ENCODE measurements at places on chromosomes 1 and 21.

- no peak for DNase-seq
Measured at GRCh38 chr21:17853393-17854275, 34.5 kb upstream of the C21orf91 start.

- no peak for DNase-seq
Measured at GRCh38 chr1:221822591-221822990, 80.7 kb upstream of the DUSP10 start.

DNA sequence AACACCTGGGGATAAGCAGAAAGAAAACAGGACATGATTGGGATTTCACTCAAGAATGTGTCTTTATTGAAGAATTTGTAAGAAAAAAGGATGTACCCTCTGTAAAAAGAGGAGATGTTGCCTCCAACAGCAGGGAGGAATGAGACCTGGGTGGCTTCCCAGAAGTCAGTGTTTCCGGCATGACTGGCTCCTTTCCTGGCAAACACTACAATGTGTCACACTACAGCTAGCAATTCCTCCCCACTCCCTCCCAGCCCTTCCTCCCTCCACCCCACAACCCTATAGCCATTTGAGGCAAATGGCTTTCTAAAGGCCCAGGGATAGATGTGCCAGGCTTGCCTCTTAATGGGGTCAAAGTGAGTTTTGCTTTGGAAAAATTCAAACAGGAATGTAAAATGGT, 11.5 kb upstream of the COL8A2 start:
- no peak for DNase-seq

DNA sequence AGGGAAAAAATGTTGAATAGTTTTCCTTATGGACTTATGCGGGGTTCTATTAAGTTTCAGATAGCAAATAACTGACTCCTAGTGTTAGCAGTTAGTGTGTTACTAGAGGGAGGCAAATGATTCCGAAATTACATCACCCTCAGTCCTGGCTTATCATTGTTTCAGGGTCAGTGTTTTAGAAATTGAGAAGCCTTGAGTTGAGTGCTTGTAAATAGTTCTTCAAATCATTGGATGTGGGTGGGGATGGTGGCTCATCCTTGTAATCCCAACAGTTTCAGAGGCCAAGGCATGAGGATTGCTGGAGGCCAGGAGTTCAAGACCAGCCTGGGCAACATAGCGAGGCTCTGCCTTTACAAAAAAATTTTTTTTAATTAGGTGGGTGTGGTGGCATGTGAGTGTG, 21.3 kb downstream of the SOAT1 start:
- DNase-seq: no peak

GRCh38 chr1:7890853-7891252, 38.0 kb upstream of the UTS2 start:
- no peak for DNase-seq

GRCh38 chr1:21212126-21212525, 35.4 kb upstream of the EIF4G3 start:
- no peak for DNase-seq

DNA sequence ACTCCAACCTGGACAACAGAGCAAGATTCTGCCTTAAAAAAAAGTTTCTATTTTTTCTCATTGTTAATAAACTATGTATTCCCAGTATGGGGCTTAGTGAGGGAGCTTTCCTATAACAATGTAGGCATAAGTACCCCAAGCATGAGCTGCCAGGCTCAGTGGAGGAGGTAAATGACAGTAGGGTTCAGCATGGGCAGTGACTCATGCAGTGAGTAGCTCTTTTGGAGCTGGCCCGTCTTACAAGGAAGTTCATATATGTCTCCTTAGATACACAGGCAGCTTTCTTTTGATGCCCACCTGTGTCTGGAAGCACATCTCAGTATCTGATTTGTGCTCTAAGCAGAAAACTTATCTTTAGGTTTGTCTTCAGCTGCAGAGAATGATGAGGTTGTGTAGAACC, 57.9 kb downstream of the ZNF678 start:
- DNase-seq: no peak

GRCh38 chr1:107480548-107481415, 339.9 kb downstream of the NTNG1 start:
- DNase-seq: no peak

- no peak for DNase-seq
Measured at GRCh38 chr1:113683384-113684152, 75.7 kb downstream of the PHTF1 start.

DNA sequence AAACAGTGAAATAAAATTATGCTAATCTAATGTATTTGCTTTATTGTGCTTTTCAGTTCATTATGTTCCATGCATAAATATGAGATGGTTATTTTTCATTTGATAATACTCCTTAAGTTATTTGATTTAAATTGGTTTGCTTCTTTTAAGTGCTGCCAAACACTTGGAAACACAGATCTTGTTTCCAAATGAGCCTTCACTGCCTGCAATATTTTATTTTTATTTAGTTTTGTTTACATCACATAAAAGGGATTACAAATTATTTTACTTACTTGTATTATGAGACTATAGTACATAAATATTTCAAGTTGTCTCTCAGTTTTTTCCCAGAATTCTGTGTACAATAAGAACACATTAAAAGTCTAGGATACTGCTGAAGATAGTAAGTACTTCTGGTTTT, 1662.4 kb upstream of the B3GALT2 start:
- DNase-seq: no peak

DNA sequence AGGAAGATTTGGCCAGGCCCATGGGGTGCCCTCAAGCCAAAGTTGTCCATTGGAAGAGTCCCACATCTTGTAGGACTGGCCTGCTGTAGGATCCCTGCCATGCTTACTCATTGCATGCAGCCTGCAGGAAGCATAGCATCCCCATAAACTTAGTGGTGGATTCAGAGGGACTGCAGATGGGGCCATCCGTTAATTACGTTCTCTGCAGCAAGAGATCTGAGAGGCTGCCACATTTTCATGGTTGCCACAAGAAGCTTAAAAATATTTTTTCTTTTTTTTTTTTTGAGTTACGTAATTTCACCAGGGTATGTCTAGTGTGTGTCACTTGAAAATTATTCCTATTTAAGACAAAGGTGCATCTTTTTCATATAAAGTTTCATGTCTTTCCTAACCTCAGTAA, 329.7 kb upstream of the USP24 start:
- no peak for DNase-seq

DNA sequence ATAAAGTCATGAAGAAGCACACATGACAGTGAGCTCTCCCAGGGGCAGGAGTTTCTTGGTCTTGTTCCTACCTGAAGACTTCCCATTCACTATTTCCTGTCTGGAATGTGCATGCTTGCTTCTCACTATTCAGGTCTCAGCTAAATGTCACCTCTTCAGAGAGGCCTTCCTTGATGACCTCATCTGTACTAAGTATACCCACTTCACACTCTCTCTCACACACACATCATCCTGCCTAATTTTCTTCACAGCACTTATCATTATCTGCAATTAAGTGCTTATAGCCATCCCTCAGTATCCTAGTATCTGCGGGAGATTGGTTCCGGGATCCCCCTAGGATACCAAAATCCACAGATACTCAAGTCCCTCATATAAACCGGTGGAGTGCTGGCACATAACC, 146.4 kb upstream of the IVNS1ABP start:
- DNase-seq: no peak

GRCh38 chr1:85502625-85503083, 37.7 kb upstream of the DDAH1 start:
- no peak for DNase-seq

- no peak for DNase-seq
Measured at GRCh38 chr1:180505732-180506335, 3.5 kb upstream of the ACBD6 start.

DNA sequence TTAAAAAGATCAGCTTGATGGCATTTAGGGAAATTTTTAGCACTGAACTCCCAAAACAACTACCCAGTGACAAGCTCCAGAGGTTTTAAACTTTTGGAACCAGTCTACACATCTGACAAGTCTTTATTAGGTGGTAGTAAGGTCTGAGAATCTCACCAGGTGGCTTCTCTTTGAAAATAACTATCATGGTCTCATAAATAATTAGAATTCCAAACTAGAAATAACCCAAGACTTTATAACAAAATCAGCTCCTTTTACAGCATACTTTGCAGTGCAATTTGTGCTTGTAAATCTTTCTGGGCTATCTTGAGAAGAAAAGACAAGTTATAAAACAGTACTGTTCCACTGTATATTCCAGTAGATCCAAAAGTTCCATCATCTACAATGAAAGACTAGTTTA, 108.7 kb downstream of the LTN1 start:
- DNase-seq: no peak

DNA sequence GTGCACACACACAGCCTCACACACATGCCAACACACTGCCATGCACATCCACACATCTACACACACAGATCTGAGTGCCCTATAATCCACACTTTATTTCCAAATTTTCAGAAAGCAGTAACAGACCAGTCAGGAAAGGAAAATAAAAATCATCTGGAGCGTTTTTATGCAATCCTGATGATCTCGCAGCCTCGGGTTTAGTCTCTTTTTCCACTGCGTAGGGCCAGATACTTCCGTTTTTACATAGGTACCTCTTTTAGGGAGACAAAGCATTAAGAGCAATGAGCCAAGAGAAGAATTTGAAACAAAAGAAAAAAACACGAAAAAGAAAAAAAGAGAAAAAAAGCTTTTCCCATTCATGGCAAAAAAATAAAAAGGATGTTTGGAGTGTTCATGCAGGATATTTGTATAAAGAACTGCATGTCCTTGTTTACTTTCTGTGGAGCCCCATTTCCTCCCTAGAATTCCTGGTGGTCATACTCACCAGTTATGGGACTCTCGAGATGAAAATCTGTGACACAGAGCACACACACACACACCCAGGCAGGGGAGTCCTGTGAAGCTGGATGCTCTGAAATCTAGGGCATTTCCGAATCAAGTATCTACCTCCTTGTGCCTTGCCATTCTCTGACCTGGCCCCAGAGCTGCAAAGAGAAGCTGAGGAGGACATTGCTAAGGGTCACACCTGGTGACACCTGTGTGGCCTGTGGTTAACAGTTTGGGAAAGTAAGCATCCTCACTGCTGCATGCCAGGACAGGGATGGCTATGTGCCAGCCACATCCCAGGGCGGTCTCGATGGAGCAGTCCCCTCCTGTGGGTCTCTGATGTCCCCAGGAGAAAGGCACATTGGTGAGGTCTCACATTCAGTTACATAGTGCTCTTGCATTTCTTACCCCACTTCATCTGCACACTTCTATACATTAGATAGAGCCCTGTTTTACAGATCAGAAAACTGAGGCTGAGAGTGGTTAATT, 83.6 kb downstream of the RUNX1 start:
- DNase-seq: no peak

DNA sequence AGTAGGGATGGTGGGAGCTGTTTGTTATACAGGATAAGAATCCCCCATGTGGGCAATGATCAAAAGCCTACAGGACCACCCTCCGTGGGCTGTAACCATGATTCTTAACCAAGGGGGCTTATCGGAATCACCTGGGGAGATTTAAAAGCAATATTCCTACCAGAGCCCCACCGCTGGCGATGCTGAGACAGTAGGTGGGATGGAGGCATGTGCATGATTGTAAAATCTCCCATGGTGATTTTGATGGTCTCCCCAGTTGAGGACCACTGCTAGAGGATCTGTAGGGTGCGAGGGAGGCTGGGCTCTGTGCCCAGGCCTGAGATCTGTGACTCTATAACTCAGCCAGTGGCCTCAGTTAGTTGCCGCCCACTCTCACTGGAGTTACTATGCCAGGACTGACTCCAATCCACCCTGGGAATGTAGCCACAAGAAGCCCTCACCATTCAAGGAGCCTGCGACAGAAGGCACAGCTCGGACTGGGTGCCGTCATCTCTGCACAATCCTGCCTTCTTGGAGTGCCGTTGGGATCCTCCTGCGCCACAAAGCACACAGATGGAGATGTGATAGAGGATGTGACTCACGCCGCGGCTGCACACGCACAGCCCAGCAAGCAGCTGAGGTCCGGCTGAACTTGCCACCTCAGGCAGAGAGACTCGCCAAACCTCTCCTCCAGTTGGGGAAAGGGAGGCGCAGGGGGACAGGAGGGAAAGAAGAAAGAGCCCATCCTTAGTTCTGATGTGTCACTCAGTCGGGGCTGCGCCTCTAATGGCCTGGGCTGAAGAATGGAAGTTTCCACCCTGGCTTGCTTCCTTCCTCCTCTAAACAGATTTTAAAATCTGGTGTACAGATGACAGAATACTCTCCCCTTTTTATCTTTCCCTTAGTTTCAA, 26.5 kb downstream of the AKNAD1 start:
- DNase-seq: no peak

GRCh38 chr1:196997423-196997822, 20.1 kb downstream of the CFHR5 start:
- DNase-seq: no peak

GRCh38 chr1:20361401-20361800, 70.7 kb downstream of the VWA5B1 start:
- no peak for DNase-seq

DNA sequence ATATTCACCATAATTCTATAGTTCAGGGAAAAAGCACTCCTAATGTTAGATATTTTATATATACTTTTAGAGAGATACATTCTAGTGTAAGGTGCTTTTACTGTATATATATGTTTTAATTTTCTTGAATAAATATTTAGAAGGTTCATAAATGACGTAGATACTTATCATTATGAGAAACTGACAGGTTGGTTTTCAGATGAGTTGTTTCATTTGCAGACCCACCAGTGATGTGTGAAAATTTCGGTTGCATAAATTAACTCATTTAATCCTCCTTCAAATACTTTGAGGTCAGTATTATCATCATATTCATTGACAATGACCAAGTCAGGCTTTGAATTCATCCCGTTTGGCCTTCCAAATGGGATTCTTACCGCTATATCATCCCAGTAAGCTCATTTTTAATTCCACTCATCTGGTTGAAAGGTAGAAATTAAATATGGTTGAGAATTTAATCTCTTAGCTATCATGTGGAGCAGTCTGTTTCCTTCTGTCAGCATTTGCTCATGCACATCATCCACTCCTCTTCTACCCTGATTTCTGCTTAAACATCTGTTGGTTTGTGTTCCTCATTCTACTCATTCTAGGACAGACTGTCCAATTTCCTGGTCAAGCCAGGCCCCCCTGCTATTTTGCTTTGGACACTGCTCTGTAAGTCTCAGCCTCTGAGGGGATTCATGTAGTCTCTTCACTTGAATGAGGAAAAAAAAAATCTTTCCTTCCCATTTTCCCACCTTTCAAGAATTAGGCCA, 1156.6 kb downstream of the PLA2G4A start:
- no peak for DNase-seq

DNA sequence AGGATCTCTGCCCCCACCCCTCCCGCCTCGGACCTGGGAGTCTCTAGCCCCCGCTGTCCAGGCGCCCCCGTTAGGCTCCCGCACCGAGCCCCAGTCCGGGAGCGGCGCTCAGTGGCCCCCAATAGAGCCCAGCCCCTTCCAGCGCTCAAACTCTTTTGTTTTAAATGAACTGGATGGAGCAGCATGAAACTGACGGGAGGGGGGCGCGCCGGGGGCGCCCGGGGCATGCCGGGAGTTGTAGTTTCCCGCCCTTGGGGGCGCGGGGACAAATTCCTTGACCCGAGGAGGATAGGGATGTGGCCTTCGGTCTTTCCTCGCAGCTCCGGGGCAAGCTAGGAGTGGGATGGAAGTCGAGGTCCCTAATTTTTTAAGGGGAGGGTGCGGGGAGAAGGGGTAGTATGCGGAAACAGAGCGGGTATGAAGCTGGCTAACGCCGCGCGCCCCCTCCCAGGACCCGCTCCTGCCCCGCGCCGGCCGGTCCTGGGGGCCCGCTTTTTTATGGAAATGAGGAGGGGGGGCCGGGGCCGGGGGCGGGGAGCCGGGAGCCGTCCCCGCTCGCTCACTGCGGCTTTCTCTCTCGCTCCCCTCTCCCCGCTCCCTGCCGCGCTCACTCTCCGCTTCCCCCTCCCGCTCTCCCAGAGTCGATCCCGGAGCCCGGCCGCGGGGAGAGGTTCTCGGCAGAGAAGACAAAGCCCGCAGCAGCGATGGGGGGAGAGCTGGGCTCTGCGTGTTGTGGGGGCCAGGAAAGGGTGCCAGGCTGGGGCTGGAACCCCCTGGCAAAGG, at the start of gene MEX3A:
TSS of gene MEX3A (minus strand) at position 157 of the 783 bp plus-strand sequence. CDS start 467 bp downstream, outside the sequence.
- peak; percentile 84 for DNase-seq

Data from GM12892 (cell line).